ENCODE measurements at places on chromosomes 4 and X.
A peak's percentile ranks its signal among the peaks of the same experiment; 100 is the strongest.

DNA sequence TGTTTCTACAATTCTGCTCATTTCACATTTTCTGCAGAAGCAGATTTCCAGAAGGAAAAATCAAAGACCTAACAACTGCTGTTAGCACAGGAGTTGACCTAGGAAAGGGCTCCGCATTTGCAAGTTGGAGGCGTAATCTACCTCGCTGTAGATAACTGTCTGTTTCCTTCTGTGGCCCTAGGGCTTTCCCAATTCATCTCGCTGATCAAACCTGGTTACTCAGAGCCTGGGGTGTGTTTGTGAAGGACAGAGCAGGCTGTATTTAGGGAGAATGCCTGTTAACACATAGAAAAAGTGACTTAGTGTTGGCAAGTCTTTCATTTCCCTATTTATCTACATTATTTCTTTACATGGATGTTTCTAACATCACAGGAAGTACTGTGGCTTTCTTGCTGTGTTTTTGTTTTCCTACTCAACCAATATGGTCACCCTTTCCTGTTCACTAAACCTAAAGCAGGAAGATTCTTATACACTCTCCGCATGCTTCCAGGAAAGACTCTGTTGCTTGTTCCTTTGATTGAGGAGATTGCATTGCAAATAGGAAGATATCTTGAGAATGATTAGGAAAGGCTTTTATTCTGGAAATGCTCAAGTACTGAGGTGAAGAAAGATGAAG is 40.5 kb downstream of the AGA start:
- DNase-seq, result no peak

DNA sequence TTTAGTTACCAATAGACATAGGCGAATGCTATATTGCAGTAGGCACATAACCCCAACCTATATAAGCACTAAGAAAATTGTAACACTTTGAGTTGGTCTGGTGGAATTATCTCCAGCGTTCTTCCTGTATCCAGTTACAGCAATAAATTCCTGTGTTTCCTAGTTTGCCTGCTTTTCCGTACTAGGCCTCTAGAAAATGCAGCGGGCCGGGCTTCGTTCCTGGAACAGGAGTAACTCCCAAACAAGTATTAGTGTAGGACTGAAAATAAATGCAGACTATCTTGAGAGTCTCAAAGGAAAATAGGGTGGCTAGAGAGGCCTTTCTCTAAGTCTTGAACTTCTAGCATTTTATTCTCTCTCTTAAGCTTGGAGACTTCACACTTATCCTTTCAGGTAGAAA is 159.8 kb downstream of the OR13H1 start:
- DNase-seq, result no peak

DNA sequence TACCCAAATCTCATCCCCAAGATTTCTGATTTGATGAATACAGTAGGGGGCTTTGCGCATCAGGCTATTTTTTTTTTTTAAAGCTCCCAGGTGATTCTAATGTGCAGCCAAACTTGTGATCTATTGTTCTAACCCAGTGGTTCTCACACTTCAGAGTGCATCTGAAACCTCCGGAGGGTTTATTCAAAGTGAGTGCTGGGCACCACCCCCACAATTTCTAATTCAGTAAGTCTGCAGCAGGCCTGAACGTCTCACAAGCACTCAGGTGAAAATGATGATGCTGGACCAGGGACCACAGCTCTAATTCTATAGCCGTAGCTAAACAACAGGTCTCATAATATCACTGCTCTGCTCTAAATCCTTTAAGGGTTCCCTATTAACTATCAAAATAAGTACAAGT is 211.4 kb downstream of the FMR1NB start:
- no peak for DNase-seq

DNA sequence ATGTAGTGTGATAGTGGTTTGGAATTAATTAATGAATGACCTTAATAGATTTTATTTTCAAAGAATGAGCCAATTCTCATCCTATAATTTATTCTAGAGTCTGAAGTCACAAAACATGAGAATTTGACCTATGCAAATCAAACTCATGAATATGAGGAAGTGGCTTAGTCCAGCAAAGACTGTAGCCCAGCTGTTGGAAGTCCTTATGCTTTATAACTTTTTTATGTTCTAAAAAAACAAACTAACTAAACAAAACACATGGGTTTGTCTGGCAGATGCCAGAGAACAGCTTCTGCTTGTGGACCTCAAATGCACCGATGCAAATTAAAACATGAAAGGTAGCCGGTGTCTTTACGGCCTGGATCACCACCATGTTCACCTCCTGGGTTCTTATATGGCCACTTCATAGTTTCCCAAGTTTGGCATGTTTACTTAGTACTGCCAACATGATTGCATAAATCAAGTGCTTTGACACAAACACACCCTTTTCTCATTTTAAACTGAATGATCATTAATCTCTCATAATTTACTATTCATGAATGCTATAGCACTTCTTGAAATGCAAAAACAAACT is 277.4 kb downstream of the PAPSS1 start:
- DNase-seq, result no peak

DNA sequence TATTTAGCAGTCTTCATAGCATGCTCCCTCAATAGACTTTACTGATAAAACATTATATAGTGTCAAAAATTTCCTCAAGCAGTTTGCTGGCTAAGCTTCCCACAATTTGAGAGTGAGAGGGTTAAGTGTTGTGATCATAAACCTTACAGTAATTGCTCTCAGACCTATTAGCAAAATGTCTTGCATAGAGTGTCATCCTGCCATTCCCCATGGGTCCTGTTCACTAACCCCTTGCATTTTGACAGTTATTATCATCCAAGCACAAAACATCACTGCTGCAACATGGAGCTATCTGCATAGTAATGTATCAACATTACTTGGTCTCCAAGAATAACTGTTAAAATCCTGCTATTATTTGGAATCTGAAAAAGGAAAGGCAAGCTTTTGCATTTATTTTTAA is 196.1 kb upstream of the GK2 start:
- DNase-seq, result no peak

DNA sequence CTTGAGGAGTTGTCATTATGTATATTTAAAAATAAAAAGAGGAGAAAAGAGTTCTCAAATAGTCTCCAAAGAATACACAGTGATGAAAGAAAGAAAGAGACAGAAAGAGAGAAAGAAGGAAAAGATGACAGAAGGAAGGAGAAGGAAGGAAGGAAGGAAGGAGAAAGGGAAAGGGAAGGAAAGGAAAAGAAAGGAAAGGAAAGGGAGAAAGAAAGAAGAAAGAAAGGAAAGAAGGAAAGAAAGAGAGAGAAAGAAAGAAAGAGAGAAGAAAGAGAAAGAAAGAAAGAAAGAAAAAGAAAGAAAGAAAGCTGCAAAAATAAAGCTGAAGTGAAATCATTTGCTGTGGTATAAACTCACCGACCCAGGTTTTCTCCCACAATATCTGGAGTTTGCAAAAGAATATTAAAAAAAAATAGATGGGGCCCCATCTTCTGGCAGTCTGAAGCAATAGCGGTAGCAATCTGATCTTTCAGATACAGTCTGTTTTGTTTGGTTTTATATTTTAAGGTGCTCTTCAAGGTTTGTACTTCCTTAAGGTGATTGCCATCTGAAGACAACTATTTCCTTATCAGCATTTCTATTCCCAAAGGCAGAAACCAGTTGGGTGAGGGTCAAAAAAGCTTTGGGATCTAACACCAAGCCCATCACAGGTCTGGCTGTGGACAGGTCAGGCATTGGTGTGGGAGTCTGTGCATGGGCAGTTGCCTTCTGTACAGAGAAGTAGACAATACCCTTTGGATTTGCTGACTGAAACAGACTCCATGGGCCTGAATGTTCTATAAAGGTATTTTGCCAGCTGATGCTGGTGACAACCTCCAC is 160.4 kb downstream of the CPEB2 start:
- no peak for DNase-seq

- no peak for DNase-seq
Measured at GRCh38 chr4:8157944-8158709, 486 bp downstream of the ABLIM2 start.

- no peak for DNase-seq
Measured at GRCh38 chrX:47862680-47863079, 26.0 kb downstream of the ZNF81 start.

GRCh38 chr4:24671849-24672248 is 87.5 kb upstream of the DHX15 start:
- DNase-seq, result no peak

DNA sequence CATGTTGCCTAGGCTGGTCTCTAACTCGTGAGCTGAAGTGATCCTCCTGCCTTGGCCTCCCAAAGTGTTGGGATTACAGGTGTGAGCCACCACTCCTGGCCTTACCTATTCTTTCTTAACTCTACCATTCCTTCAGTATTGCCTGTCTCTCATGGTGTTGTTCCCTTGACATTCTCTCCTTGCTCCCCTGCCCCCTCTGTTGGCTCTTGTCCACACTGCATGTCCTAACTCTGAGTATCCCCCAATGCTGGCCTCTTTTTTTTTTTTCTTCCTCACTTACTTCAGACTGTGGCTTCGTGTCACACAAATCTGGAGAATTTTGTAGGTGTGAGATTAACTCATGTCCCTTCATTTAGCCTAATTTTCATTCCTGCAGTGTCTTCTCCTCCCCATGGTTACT is 22.9 kb upstream of the FRMPD4 start:
- no peak for DNase-seq

DNA sequence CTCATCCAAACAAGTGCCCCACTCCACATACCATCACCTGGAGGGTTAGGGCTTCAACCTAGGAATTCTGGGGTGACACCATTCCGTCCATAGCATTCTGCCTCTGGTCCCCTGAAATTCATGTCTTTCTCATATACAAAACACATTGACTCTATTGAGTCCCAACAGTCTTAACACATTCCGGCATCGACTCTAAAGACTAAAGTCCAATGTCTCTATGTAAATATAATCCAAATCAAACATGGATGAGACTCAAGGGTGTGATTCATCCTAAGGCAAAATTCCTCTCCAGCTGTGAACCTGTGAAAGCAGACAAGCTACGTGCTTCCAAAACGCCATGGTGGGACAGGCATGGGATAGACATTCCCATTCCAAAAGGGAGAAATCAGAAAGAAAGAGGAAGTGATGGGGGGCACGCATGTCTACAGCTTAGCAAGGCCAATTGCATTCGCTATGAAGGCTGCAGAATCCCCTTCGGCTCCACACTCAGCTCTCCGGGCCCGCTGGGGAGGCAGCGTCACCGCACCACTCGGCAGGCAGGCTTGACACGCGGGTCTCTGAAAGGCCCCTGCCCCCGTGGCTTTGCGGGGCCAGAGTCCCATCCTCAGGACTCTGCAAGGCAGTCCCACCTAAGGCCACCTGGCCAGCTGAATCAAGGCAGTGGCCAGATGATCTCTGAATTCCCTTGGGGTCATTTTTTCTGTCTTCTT is 53.2 kb downstream of the ADRA2C start:
- no peak for DNase-seq

DNA sequence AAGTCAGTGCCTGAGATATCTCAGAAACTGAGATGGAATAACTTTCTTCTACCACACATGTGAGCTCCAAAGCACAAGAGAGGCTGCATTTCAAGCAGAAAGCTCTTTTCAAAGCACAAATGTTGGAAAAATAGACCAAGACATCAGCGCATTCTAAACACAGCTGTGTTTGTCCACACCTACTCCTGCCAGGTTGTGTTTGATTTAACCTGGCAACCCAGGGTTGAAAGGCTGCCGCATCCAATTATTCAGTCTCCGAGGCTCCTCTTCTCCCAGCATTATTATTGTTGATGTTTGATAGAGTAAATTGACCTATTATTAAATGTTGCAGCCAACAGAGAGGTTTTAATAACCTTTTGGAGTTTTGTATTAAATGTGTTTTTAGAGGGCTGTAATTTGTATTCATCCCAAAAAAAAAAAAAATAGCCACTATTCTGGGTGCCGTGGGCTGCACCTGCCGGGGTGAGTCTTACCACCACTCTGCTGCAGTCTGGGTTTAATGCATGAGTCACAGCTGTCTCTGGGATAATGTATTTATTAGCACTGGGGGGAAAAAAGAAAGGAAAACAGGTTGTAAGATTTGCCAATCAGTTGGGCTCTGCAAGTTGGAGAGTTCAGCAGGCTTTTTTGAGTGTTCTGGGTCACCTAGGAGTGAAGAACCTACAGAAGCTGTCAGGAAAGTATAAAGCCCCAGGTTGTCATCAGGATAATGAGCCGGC is 105.2 kb upstream of the NOCT start:
- peak; percentile 68 for DNase-seq

DNA sequence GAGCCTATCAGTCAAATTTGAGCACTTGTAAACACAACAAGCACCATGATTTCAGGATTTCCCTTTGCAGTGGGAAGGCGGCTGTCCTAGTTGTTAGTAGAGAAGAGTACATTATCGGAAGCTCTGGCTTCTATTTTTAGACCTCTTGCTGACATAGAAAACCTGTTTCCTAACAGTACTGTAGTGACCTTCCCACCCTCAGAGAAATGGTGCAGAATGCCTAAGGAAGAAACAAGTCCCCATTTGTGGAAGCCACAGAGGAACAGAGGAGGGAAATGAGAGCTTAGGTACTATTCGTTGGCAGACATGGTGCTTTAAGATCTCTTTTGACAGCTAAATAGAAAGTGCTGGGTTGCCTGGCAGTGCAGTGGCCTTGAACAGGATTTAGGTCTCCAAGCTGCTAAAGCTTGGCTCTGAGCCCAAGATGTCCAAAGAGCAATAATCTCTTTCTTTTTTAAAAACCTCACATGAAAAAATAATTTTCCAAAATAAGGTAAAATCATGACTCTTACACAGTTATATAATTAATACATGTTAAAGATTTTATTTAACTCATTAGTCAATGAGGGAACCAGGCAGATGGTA is 24.9 kb downstream of the GLRA2 start:
- no peak for DNase-seq

- DNase-seq, result no peak
Measured at GRCh38 chrX:54551801-54552200, 21.8 kb downstream of the GNL3L start.

DNA sequence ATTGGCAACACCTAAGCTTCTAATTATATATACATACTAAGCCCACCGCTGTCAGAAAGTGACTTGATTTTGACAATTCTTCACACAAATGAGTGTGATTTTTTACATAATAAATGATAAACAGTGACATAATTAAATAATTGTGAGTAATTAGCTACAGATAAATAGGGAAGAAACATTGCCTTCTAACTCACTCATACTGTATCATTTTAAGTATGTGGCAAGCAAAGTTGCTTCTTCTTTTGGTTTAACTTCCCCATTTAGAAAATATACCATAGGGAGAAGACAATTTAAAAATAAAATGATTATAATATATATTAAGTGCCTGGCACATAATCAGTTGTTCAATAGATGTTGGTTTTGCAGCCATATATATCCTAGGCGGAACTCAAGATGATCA is 644.2 kb downstream of the FSTL5 start:
- no peak for DNase-seq

- no peak for DNase-seq
Measured at GRCh38 chr4:123599920-123600810, 203.6 kb downstream of the SPRY1 start.

- DNase-seq, result no peak
Measured at GRCh38 chrX:259692-260355, 21.4 kb upstream of the PLCXD1 start.

DNA sequence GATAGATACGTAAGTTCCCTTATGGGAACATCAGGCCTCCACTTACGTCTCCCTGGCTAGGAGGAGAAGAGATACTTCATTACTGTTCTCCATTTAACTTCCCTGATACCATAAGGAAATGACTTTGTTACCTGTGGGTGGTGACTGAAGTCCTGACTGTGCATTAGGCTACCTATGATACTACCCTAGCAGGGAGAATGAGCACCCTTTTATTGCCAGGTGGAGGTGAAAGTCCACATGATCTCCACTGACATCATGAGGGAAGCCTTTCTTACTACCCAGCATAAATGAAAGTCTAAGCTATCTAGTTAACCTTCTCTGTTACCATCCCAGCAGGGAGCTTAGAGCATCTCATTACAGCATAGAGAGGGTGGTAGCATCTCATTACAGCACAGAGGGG is 24.4 kb upstream of the LAMTOR3 start:
- DNase-seq, result no peak

- no peak for DNase-seq
Measured at GRCh38 chrX:142804085-142804484, 221.6 kb upstream of the SPANXN4 start.
